Fibroblast of skin of left quadriceps (primary cell): ENCODE measurements at places on chromosomes 6 and 20.

GRCh38 chr20:42589976-42590639 lies 599.6 kb downstream of the PTPRT start:
- DNase-seq = no peak

- no peak for DNase-seq
These were observed 504.4 kb downstream of the TFAP2B start for GRCh38 chr6:51323056-51323455.

- DNase-seq = peak; percentile 11
These were observed 118.8 kb downstream of the RALGAPA2 start for GRCh38 chr20:20593447-20594170.

DNA sequence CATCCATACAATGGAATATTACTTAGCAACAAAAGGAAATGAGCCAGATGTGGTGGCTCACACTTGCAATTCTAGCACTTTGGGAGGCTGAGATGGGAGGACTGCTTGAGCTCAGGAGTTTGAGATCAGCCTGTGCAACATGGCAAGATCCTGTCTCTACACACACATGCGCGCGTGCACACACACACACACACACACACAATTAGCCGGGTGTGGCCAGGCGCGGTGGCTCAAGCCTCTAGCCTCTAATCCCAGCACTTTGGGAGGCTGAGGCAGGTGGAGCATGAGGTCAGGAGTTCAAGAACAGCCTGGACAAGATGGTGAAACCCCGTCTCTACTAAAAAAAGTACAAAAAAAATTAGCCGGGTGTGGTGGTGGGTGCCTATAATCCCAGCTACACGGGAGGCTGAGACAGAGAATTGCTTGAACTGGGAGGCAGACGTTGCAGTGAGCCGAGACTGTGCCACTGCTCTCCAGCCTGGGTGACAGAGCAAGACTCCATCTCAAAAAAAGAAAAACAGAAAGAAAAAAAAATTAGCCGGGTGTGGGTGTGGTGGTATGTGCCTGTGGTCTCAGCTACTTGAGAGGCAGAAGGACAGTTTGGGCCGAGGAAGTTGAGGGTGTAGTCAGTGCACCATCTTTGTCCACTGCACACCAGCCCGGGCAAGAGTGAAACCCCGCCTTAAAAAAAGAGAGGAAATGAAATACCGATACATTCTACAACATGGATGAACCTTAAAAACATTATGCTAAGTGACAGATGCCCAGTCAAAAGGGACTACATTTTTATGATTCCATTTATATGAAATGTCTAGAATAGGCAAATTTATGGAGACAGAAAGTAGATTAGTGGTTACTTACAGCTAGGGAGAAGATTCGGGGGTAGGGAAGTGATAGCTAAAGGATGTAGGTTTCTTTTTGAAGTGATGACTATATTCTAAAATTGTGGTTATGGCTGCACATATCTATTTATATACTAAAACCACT lies 52.5 kb downstream of the RBL1 start:
- no peak for DNase-seq

DNA sequence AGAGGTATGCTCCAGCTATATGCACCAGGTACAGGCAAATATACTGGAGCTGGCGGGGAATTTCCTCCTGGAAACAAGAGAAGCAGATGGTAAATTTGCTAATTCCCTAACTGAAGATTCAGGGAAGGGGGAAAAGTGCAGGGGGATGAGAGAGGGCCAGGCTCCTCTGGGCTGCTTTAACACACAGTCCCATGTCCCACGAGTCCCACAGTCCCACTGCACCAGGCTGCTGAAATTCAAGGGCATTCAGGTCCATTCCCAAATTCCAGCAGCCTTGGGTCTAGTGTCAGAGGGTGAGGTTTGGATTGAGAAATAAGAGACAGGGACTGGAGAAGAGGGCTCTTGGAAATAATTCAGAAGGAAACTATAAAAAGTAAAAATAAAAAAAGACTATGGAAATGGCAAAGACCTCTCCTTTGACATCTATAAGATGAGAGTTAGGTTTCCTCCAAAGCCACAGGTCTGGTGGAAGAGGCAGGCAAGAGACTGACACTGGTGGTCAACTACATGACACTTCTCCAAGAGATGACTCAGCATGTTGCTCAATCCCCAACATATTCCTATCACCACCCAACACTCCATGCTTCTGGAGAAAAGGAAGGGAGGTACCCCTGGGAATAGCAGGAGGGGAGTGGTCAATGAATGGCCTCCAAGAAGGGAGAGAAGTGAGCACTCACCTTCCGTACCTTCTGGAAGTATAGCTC lies 69.2 kb downstream of the TRAM2 start:
- peak; percentile 64 for DNase-seq

DNA sequence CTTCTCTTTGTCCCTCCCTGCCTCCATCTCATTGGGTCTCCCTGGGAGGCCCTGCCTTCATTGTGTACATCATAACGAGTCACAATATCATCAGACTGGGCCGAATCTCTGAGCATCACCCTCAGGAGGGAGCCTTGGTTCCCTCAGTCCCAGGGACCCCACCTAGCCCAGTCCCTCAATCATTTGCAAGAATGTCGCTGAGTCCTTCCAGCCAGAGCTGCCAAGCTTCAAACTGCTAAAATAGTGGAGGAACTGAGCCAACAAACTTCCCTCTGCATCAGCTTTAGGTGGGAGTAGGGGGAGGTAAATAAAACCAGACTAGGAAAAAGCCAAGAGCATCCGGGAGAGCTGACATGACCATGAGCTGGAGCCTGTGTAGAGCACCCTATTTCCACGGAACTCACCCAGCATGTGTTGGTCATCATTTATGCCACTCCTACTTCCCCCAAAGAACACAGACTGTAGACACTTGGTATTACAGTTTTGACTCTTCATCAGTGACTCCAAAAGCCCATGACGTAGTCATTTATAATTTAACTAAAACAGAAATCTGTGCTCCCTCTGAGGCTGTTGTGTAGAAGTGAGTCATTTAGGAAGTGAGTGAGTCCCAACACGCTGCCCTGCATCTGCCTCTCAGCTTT lies 28.8 kb upstream of the IL17A start:
- DNase-seq = peak; percentile 8

DNA sequence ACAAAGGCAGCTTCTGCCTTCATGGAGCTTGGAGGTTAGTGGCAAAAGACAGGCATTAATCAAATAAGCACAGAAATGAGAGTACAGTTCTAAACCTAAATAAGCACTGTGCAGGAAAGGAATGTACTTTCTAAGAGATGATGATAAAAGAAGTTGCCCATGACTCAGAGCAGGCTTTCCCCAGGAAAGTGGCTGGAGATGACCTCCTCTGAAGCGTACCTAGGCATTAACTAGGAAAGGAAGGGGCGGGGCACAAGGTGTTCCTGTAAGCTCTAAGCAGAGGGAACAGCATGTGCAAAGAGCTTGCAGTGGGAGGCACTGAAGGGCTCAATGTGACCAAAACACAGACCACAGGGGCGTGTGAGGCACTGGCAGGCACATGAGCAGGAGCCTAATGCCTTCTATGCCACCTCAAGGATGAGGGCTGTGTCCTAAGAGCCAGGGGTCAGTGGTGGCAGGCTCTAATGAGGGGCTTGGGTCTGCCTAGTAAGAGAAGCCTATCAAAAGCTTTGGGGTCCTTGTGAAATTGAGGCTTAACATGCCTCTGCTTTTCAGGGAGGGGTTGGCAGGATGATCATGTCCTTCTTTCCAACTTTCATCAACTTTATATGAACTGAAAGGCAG lies 4.9 kb downstream of the SSTR4 start:
- DNase-seq = no peak

DNA sequence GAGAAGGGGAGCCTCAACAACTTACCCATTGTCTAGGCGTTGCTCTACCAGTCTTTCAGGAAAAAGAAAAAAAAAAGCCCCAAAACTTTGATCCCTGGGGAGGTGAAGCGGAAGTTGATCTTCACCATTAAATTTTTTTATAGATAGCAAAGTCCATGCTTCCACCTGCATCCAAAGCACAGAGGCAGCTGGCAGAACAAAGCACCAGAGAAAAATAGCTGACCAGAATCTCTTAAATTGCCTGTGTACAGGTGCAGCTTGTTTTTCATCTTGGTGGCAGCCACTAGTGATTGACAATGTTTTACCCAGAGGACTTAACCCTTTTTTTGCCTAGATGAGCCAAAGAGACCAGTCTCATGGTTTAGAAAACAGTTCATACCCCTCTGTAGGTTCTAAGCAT lies 86.0 kb downstream of the MYB start:
- no peak for DNase-seq
